ENCODE measurements at places on chromosomes 7 and 10. TPM values are rescaled to one million over a fixed set of nuclear protein-coding genes. Genes with fewer than 3 reads are reported as not detected.

DNA sequence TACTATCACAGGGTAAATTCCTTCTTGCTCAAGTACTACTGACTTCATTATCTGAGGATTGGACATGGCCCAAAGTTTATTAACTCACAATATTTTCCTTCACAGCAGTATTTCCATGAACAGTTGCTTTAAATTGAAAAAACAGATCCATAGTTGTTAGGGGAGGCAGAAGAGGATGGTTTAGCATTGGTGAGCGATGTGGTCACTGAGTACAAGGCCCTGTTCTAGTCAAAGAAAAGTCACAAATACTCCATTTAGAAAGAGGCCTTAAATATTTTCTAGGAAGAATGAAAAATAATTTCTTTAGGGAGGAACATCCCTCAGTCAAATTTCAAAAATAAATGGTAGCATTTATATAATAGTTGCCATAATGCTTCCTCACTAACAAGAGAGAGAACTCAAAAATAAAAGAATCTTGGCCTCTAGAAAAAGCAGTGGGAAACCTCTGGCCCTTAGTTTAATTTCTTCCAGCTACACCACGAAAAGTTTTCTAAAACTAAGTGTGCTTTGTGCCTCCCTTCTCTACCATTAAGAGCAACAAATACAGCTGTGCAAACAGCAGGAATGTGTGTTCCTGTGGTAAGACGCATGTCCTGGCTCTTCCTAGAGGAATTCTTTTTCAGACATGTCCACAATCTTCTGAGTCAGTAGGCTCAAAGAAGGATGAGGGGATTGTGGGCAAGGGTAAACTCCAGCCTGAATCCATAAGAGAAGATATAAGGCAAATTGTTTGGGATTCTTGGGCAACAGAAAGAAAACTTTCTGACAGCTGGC is 105.7 kb downstream of the HOXA1 start:
- no peaks in the 10 kb centered on the region for H3K27me3 ChIP-seq
- no peak for DNase-seq
- no peak overlapping the region for H3K27ac ChIP-seq
- H3K4me1 ChIP-seq = no peaks in the 10 kb centered on the region
- H3K4me3 ChIP-seq = no peak overlapping the region
- H3K36me3 ChIP-seq = no peaks in the 10 kb centered on the region

GRCh38 chr7:127832592-127832991 is 180.6 kb downstream of the SND1 start:
- H3K4me1 ChIP-seq = no peaks in the 10 kb centered on the region
- no peak overlapping the region for H3K27ac ChIP-seq
- no peaks in the 10 kb centered on the region for H3K27me3 ChIP-seq
- no peak overlapping the region for H3K4me3 ChIP-seq
- H3K36me3 ChIP-seq = no peaks in the 10 kb centered on the region

GRCh38 chr10:72035252-72035887 is 53.0 kb downstream of the SPOCK2 start:
- no peak overlapping the region for H3K27ac ChIP-seq
- no peak for DNase-seq
- peaks cover 26% of the 10 kb centered on the region for H3K4me1 ChIP-seq
- no peaks in the 10 kb centered on the region for H3K27me3 ChIP-seq
- no peaks in the 10 kb centered on the region for H3K36me3 ChIP-seq

DNA sequence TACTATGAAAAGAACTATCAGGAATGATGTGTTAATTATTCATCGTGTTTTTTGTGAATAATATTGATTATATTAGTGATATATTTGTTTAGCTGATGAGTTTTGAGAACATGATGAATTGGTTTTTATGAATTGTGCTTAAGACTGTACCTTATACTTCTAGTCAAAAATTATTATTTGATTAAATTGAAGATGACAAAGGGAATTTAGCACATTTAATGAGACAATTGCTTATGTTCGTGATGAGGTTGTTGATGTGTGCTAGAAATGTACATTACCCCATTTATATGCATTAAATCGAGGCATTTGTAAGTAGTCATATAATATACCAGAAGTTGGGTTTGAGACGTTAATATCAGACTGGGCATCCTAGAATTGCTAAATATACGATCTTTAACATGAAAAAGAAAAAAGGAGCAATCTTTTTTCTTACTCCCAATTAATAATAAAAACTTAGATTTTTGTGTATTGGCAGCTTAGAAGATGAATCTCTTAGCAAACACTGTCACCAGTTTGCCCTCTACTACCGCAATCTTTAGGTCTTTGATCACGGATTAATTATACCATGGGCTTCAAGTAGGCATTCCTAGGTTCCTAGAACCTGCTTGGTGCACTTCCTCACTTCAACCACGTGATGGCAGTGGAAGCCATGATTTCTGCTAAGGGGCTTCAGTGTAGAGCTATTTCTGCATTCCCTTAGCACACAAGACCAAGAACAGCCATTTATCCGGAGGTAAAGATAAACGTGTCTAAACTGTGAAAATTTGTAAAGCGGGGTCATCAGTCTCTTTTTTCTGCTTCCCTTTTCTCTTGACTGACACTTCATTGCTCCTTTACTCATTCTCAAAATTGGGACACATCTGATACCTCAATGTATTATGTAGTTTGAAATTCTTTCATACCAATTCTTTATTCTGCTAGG is 1.6 kb downstream of the KLHDC10 start:
- DNase-seq = peak; percentile 71
- H3K4me1 ChIP-seq = peaks cover 50% of the 10 kb centered on the region
- no peak overlapping the region for H3K27ac ChIP-seq

GRCh38 chr10:59601985-59602384 is 107.7 kb downstream of the SLC16A9 start:
- H3K27ac ChIP-seq = no peak overlapping the region
- DNase-seq = no peak
- peaks cover 4% of the 10 kb centered on the region for H3K4me1 ChIP-seq
- H3K27me3 ChIP-seq = no peaks in the 10 kb centered on the region
- no peaks in the 10 kb centered on the region for H3K36me3 ChIP-seq

DNA sequence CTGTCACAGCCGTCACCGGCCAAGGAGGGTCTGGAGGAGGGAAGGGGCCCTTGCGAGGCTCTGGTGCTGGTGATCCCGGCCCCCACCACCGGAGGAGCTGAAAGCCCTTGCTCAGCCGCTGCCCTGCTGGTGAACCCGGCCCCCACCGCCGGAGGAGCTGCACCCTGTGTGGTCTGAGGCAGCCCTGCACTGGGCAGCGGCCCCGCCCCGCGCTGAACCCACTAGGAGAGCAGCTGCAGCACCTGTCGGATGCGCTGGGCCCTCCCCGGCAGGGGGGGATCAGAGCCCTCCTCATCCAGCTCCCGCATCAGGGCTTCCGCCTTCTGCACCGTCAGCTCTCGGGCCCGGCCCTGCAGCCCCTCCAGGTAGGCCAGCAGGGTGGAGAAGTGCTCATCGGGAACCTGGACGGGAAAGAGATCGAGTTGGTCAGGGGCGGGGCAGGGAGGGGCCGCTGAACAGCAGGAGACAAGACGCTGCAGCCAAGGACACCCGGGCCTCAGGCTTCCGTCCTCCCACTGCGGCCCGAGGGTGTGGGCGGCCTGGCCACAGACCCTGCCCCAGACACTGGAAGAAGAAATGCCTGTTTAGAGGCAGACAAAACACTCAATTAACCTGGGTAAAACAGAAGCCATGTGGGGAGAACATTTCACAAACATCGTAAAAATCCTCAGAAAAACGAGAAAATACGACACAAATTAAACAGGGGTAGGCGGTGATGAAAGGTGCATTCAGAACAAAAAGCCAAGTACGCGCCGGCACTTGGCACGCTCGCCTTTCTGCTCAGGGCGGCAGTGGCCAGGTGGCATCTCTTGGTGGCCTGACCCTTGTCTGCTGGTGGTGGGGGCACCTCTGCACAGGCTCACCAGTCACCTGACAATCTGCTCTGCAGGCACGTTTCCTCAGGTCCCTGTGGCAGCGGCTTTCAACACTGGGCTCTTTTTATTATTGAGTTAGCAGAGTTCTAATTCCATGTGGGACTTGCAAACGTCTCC is 14.7 kb downstream of the CYP2W1 start:
- H3K4me1 ChIP-seq = no peaks in the 10 kb centered on the region
- H3K4me3 ChIP-seq = no peak overlapping the region
- no peaks in the 10 kb centered on the region for H3K36me3 ChIP-seq
- H3K27ac ChIP-seq = no peak overlapping the region
- DNase-seq = no peak

DNA sequence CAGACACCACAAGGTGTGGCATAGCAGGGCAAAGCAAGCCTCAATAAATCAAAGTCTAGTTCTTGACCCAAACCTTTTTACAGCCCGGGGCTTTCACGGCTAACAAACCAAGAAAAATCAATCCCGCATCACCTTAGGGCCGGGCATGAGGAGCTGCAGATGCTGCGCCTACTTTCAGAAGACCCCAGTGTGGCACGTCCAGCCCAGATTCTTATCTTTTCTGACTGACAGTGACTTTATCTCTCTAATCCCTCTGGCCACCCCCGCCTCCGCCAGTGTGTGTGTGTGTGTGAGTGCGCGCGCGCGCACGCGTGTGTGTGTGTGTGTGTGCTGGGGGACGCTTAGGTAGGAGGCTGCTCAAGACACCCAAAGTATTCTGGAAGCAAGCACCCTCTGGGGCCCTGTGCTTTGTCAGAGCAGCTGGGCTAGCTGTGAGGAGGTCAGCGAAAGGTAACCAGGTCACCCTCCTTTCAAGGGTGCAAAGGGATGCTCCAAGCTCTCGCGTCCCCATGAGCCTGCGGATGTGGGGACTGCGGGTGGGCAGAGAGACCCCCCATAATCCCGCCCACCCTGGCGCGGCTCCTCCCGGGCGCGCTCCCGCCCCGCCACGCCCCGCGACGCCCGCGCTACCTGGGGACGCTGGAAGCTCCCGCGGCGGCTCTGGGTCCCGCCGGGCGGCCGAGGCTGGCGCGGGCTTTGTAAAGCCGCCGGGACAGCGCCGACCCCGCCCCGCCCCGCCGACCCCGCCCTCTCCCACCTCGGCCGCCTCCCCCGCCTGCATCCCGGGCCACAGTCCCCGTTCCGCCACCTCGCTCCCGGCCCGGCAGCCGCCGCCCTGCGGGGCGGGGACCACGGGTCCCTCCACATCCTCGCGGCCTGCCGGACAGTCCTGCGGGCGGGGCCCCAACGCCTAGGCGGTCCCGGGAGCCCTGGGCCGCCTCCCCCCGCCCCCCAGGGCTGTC is 57.1 kb upstream of the RHOBTB1 start:
- DNase-seq = peak; percentile 54
- peaks cover 8% of the 10 kb centered on the region for H3K4me1 ChIP-seq
- peak overlapping the region; percentile 88 for H3K4me3 ChIP-seq
- H3K36me3 ChIP-seq = no peaks in the 10 kb centered on the region
- H3K27me3 ChIP-seq = no peaks in the 10 kb centered on the region

DNA sequence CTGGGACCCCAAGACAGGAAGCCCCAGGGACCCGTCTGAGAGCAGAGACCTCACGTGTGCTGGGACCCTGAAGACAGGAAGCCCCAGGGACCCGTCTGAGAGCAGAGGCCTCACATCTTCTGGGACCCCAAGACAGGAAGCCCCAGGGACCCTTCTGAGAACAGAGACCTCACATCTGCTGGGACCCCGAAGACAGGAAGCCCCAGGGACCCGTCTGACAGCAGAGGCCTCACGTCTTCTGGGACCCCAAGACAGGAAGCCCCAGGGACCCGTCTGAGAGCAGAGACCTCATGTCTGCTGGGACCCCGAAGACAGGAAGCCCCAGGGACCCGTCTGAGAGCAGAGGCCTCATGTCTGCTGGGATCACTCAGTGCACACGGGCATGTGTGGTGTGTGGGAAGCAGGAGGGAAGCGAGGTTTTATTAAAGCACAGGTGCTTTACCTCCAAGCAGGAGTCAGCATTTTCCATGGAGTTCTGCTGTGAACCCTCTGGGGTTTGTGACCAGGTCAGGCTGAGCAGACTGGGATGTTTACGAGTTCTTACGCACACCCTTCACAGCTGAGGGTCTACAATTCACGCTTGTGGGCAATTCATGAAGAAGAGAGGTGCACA is 590.6 kb downstream of the DNAJB6 start:
- H3K4me3 ChIP-seq = no peak overlapping the region
- H3K4me1 ChIP-seq = no peaks in the 10 kb centered on the region
- DNase-seq = no peak
- no peaks in the 10 kb centered on the region for H3K27me3 ChIP-seq
- no peaks in the 10 kb centered on the region for H3K36me3 ChIP-seq

GRCh38 chr7:29873644-29874294 is 67.5 kb downstream of the WIPF3 start:
- no peaks in the 10 kb centered on the region for H3K4me1 ChIP-seq
- H3K4me3 ChIP-seq = no peak overlapping the region
- no peak for DNase-seq
- no peak overlapping the region for H3K27ac ChIP-seq
- no peaks in the 10 kb centered on the region for H3K27me3 ChIP-seq

- no peaks in the 10 kb centered on the region for H3K4me1 ChIP-seq
- no peaks in the 10 kb centered on the region for H3K36me3 ChIP-seq
- H3K27ac ChIP-seq = no peak overlapping the region
- no peaks in the 10 kb centered on the region for H3K27me3 ChIP-seq
Observed at GRCh38 chr7:49244543-49244942, 320.2 kb downstream of the CDC14C start.

DNA sequence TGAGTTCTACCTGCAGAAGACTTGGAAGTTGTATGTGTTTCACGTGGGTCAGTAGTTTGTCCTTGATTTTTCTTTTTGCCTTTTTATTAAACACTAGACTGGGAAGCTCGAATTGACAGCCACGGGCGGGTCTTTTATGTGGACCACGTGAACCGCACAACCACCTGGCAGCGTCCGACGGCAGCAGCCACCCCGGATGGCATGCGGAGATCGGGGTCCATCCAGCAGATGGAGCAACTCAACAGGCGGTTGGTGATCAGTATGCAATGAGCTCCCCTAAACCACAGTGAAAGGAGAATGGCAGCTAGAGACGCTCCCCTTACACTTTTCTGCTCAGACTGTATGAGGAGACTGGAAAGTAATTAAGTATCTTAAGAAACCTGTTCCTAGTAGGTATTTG is 126.7 kb upstream of the STK17A start:
- no peak overlapping the region for H3K27ac ChIP-seq
- no peaks in the 10 kb centered on the region for H3K36me3 ChIP-seq
- H3K4me1 ChIP-seq = no peaks in the 10 kb centered on the region
- H3K4me3 ChIP-seq = no peak overlapping the region
- no peak for DNase-seq

DNA sequence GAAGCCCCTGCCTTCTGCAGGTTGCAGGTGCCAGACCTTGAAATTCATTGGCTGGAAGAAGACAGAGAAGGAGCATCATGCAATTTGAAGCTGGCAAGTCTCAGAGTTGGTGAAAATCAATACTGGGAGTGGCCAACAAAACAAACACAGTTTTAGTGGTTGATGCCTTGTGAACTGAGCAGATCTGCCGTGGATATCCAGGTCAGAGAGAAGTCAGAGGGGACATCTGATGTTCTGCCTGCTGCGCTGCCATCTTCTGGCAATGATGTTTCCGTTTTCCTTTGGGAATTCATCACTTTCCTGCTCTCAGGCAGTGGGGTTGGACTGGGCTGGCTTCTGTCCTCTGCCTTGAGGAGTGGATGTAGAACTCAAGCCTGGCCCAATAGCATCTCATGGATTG is 132.0 kb downstream of the RPS24 start:
- H3K4me3 ChIP-seq = no peak overlapping the region
- H3K27ac ChIP-seq = no peak overlapping the region
- H3K4me1 ChIP-seq = no peaks in the 10 kb centered on the region
- no peak for DNase-seq

The SPDYE8 gene
- total RNA-seq = not detected

The FAM241B gene
- total RNA-seq = 1.9 TPM
